ENCODE measurements at places on chromosomes 4 and X.

- no peak for DNase-seq
These were observed 116.2 kb downstream of the GATB start for GRCh38 chr4:151644622-151645021.

- DNase-seq: no peak
These were observed 75.3 kb downstream of the AKAP4 start for GRCh38 chrX:50125480-50125879.

DNA sequence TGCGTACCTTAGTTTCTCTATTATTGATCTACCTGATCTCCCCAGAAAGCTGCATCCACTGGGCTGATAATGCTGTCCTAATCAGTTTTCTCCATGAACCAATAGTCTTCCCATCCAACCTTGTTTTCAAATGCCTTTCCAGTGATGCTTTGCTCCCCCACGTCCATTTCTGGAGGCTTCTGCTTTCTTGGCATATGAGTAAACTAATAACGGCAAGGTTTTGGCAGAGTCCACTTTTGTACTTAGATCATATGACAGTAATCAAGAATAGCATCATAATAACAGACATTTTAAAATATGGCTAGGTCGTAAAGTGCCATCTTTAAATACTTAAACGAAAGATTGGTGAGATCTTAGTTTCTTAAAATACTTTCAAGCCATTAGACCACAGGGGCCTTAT lies 38.4 kb upstream of the FAM9B start:
- DNase-seq: no peak

- DNase-seq: no peak
These were observed 26.9 kb downstream of the AFF1 start for GRCh38 chr4:86961605-86962295.

DNA sequence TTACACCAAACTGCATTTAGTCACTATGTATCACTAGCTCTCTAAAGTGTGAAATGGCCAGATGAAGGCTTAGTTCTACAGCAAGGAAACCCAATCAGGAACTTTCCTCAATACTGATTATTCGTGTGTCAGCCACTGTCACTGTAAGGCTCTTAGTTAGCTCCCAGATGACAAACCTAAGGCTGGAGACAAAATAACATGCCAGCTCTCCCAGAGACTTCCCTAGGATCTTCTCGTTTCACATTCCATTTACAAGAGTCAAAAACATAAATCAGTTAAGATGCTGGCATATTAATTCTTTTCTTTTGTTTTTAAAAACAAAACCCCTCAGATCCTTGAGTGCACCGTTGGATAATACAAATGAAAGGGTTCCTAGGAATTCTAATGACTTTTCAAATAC lies 88.2 kb upstream of the TFDP3 start:
- no peak for DNase-seq

- no peak for DNase-seq
These were observed 1.9 kb downstream of the RAB9A start for GRCh38 chrX:13690836-13691235.

- no peak for DNase-seq
These were observed 690.2 kb downstream of the FAT4 start for GRCh38 chr4:126004941-126005340.

DNA sequence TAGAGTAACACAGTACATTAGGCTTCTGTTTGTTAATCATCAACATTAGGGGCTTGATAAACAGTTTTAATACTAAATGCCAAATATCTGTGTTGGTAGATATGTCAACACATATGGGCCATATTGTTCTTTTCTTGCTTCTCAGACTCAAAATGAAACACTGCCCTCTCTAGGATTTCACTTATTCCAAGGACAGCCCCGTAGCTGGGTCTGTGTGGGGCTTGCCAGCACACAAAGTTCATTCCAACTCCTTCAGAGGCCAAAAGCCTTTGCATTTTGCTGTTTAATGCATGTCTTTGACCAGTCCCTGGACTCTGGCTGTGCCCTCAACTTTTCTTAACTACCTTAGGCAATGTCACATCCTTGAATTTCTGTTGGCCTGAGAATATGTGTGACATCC lies 102.0 kb upstream of the ZNF827 start:
- no peak for DNase-seq

DNA sequence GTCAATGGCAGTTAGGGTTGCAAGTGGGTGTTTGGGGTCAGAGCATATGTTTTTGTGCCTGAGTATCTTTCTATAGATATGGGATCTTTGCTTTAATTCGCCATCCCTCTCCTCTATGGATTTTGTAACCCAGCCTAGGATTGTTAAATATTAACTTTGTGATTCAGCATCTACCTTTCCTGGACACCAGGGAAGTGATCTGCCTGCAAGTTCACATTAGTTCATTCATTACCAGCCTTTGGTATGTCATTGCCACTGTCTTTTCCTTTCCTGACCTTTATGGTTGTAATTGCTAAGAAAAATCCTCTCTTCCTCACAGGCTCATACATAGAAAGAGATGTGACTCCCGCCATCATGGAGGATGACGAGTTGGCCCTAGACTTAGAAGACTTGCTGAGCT lies 73.8 kb downstream of the KIT start:
- DNase-seq: no peak

DNA sequence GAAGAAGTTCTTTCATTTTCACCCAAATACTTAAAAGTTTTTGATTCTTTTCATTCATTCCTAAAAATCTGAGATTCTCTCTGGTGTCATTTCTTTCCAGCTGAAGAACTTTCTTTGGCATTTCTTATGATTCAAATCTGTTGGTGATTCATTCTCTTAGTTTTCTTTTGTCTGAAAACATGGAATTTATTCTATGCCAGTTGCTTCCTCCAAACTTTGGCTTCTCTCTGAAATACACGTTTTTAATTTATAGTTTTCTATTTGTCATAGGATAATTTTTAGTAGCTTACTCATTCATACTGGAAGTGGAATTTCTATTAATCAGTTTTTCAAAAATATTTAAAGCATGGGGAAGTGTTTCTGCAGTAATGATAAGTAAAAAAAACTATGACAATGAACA lies 1012.0 kb downstream of the RPA4 start:
- no peak for DNase-seq

- DNase-seq: no peak
These were observed 40.7 kb downstream of the CDS1 start for GRCh38 chr4:84623661-84624060.

DNA sequence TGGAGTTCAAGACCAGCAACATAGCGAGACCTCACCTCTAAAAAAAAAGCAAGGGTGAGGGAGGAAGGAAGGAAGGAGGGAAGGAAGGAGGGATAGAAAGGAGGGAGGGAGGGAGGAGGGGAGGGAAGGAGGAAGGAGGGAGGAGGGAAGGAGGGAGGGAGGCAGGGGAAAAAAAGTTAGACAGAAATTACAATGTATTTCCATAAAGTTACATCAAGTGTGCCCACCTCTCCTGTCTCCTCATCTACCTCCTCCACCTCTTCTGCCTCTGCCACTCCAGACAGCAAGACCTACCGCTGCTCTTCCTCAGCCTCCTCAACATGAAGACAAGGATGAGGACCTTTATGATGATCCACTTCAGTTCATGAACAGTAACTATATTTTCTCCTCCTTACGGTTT lies 8.3 kb downstream of the LIN54 start:
- no peak for DNase-seq

DNA sequence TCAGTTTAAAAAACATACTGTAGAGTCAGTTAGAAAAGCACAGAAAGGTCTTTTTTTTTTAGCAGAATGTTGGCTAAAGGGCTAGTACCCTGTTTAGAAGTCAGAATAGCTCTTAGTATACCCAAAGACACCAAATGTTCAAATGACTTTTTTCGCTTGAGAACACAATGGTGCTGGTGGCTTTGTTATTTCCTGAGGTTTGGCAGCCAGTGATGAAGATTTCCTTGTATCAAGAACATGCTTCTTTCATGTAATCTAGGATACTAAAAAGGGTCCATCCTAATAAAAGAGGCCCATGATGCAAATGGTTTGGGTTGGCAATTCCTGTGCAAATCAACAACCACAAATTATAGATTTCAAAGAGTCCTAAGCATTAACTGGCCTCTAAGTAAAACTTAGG lies 21.1 kb upstream of the CD40LG start:
- DNase-seq: no peak

All from frontal cortex (tissue), 4 donors.